Vagina (tissue), 2 donors: ENCODE measurements at places on chromosomes 6 and 20.

GRCh38 chr6:26554697-26555504 lies 16.7 kb downstream of the HMGN4 start:
- no peak for DNase-seq

GRCh38 chr6:56860475-56860874 lies 94.4 kb upstream of the BEND6 start:
- DNase-seq = no peak

DNA sequence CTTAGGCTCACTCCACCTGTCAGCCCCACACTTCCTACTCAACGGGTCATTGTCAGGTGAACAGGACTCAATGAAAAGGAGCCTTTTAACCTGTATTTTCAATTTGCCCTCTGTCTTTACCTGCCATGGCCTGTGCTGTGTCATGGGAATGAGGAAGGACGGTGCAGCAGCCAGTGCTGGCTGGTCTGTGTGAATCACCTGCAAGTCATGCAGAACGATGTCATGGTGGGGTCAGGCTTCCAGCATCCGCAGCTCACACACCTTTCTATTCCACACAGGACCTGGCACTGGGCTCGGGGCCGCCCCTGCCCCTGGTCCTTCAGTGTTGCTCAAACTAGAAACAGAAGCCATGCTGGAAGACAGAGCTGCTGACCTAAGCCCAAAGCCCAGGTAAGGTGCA lies 188.7 kb upstream of the GMDS start:
- no peak for DNase-seq

DNA sequence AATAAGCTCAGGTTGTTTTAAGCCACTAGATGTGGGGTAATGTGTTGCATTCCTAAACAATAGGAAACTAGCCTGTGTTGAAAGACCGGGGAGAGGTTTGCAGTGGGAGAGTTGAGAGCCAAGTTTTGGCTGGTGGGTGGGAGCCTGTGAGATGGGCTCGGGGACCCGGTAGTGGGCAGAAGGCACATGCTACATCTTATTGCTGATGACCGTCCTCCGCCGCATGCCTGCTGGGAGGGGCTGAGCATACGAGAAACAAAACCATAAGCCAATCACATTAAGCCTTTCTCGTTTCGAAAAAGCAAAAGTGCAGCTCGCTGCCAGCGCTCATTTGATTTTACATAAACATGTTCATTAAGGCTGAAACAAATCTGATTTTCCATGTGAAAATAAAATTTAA lies 57.4 kb upstream of the MPC1 start:
- no peak for DNase-seq

DNA sequence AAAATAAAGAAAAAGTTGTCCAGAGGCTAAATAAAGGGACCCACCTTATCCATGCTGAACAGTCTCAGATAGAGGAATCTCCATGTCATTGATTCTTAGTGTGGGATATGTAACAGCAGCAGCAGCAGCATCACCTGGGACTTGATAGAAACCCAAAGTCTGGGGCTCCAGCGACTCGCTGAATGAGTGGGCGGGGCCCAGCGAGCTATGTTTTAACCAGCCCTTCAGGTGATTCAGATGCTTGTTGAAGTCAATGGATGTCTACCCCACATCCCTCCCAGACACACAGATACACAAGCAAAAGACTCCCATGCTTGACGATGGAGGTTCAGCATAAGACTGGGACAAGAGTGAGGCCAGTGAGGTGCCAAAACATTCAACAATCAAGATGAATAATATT lies 298.6 kb downstream of the UBE3D start:
- no peak for DNase-seq

GRCh38 chr6:24501914-24502313 lies 7.1 kb downstream of the ALDH5A1 start:
- no peak for DNase-seq

GRCh38 chr6:159919800-159920199 lies 29.0 kb downstream of the MAS1 start:
- DNase-seq = no peak

DNA sequence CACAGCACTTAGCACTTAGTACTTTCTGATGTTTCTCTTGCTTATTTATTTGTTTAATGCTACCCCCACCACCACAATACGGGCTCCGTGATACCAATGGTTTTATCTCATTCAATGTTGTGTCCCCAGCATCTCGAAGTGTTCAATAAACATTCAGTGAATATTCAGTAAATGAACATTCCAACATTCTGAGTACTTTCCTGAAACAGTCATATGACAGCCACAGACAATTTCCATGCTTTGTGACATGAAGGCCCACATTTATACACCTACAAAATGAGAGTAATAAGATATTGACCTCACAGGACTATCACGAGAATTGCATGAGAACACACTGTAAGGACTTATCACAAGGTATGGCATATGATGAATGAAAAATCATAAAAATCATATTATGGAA lies 10.8 kb downstream of the MOXD1 start:
- DNase-seq = no peak

DNA sequence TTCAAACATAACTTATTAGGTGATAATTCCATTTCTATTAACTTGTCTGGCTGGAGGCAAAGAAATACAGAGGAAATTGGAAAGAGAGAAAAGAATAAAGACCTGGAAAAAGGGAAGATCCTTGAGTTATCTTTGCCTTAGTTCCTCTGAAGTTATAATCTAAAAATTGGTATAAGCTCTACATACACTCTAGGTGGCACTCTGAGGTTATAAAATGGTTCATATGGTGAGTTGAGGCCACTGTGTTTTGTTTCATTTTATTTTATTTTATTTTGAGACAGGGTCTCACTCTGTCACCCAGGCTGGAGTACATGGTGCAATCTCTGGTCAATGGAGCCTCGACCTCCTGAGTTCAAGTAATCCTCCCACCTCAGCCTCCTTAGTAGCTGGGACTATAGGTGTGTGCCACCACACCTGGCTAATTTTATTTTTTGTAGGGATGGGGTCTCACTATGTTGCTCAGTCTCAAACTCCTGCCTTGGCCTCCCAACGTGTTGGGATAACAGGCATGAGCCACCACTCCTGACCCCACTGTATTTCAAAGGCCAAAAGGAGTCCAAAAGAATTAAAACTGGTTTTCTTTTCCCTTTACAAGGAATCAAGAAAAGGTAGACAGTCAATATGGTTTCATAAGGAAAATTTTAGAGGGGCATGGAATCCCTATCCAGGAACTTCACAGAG lies 19.4 kb downstream of the GPX6 start:
- DNase-seq = no peak

DNA sequence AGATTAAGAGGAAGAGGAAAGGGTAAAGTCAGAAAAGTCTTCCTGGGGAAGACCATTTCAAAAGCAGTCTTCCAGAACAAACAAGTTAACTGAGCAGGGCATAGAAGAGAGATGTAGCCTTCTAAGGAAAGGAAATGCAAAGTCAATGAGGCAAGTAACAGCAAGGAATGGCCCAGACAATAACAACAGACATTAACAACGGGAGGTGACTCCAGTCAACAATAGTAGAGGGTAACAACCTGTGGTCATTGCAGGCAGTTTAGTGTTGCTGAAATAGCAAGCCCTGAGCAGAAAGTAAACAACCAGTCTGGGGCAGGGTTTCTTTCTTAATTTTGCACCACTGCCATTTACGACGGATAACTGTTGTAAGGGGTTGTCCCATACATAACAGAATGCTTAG lies 2.1 kb downstream of the MDN1 start:
- DNase-seq = no peak

DNA sequence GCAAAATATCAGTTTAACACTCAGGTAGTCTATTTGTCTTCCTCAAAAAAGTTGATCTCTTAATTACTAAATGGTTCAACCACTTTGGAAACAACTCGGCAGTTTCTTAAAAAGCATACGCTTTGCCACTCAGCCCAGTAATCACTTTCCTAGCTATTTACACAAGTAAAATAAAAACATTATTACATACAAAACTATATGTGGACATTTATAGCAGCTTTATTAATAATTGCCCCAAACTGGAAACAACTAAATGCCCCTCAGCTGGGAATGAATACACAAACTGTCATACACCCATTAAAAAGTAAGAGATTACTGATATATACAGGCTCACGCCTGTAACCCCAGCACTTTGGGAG lies 7.4 kb downstream of the EEF1A1 start:
- no peak for DNase-seq

GRCh38 chr6:137148306-137149034 lies 25.0 kb downstream of the IL22RA2 start:
- no peak for DNase-seq

- no peak for DNase-seq
Observed at GRCh38 chr6:3322366-3322890, 63.7 kb downstream of the PSMG4 start.

DNA sequence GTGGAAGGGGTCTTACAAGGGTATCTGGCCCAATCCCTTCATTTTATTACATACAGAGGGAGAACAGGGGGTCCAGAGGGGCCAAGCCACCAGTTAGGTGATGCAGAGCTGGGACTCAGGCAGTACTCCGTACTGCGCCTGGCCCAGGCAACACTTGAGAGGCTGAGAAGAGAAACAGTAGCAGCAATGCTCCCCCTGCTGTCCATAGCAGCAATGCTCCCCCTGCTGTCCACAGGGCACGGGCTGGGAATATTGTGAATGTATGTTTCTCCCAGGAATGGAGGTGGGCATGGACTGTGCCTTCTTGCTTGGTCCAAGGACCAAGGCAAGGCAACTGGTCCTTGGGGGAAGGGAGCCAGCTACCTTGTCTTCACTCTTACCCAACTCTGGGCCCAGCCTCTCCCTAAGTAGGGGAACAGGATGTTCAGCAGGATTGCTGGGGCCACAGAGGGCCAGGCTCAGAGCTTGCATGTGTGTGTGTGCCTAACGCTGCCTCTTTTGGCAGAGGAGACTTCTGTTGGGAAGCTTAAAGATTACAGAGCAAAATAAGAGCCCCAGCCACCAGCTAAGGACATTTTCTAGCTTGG lies 14.8 kb upstream of the FAM83C start:
- DNase-seq = no peak

GRCh38 chr6:135531954-135532490 lies 34.5 kb upstream of the AHI1 start:
- DNase-seq = no peak

GRCh38 chr6:15147827-15148226 lies 98.0 kb upstream of the JARID2 start:
- no peak for DNase-seq

DNA sequence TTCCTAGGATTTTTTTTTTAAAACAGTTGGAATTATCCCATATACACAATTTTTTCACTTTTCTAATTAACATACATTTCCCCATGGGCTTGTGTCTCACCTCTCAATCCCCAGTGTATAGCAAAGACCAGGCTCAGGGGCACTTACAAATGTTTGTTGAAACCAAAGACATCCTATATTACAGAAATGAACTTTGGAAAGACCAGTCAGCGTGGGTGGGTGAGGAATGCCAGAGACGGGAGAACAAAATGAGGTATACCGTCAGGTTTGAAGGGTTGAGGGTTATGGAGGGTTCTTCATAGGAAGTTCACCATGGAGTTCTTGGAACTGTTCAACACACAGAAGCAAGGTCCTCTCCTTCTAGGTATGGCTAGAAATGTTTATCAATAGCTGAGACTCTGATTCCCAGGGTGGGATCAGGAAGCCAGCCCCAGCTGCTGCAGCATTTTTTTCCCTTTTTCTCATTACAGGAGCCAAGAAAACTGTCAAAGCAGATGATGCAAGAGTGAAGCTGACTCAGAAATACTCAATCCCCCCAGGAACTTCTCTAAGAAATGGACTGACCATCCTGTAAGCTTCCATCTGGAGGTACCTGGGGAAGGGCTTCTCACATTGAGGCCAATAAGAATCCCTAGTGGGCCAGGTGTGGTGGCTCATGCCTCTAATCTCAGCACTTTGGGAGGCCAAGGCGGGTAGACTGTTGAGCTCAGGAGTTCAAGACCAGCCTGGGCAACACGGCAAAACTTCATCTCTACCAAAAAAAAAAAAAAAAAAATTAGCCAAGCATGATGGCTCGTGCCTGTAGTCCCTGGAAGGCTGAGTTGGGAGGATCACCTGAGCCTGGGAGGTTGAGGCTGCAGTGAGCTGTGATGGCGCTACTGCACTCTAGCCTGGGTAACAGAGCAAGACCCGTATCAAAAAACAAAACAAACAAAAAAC lies 15.9 kb upstream of the TBC1D20 start:
- DNase-seq = no peak

- no peak for DNase-seq
Observed at GRCh38 chr6:105326833-105327770, 75.8 kb downstream of the PREP start.

DNA sequence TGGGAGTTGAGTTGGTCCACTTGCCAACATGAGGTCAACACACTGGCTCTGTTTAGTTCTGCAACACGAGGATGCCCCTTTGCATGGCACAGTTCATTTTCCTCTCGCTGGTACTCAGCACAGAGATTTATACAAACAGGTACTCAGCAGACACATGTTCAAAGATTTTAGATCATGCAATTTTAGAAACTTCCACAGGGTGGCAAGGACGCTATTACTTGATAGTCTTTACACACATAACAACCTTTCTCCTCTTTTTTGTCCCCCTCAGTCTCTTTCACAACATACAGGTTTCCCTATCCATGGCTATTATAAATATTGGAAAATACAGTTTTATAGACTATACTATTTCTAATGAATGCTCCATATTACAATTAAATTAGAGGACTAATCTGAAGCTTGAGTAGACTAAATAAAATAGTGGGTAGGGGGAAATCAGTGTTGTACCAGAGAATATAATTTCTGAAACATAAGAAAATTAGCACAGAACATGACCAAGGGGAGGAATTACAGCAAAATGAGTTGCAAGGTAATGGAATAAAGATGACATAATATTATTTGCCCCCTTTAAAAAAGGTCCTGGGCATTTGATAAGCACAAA lies 331.8 kb upstream of the BTBD3 start:
- DNase-seq = no peak

DNA sequence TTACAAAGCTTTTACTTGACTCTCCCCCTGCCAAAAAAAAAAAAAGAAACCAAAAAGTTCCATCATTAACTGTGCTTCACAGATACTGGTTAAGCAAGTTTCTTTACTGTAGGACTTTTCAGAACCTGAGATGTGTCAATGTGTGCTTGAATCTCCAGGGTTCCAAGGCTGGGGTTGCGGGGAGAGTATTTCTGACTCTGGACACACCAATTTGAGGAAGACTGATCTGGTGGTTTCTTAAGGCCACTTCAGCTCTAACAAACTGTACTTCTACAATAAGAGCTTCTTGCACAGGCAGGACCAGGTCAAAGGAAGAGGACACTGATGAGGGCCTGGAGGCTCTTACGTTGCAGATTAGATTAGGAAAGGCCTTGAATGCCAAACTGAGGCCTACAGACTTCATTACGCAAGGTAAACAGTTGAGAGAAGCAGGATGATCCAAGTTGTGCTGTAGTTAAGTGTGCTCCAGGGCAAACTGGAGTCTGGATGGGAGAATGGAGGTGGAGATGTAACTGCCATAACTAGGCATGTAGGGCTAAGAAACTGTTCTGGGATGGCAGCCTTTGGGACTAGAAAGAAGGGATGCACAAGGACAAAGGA lies 24.4 kb downstream of the COMMD7 start:
- no peak for DNase-seq

- no peak for DNase-seq
Observed at GRCh38 chr20:20894753-20895152, 182.3 kb upstream of the RALGAPA2 start.
